ENCODE measurements at places on chromosomes 5 and 9. TPM values are rescaled to one million over a fixed set of nuclear protein-coding genes. Genes with fewer than 3 reads are reported as not detected.

DNA sequence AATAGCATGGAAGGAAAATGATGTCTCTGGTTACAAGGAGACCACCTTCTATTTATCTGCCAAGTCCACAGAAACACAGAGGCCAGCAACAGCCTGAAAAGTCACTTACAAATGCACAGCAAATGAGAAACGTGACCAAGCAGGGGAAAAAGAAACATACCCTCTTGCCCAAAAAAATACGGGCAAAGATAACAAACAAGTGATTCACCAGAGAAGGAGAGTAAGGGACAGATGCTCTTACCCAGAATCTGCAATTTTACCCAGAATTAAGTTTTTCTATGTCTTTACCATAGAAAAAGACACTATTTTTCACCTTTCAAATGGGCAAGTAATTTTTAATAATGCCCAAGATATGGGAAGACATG lies 28.1 kb downstream of the CAMSAP1 start:
- no peak for DNase-seq

DNA sequence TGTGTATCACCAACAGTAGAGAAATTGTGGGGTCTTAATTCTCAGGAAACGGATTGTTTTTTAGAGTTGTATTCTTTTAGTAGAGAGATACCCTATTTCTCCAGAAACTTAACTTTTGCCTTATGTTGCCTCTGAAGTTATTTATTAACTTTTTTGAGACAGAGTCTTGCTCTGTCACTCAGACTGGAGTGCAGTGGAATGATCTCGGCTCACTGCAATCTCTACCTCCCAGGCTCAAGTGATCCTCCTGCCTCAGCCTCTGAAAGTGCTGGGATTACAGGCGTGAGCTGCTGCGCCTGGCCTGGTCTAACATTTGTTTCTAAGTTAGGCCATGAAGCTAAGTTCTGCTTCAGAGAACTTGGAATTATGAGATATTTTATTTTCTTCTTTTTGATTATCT lies 75.0 kb downstream of the CFAP95 start:
- DNase-seq = no peak

DNA sequence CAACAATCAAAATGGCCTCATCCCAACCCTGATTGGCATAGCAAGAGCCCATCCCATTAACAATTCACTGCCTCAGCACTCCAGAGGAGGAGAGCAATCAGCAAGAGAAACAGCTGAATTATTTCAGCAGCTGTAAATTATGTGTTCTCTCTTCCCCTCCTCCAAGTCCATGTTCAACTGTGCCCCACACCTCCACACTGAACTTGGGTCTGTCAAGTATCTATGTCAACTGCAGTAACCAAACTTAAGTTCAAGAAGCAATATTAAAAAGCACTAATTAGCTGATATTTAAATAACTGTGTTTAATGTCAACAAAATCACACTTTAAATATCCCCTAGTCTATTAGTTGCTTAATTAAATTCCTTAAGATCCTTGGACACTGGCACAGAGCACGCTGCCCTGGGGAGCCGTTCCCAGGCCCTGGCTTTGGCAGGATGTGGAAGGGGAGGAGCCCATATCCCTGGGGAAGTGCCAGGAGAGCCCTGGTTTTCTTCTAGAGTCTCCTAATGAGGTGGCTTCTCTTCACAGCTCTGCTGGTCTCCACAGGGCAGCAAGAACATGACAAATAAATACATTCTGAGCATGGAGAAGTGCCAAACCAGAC lies 50.6 kb downstream of the SIL1 start:
- peak; percentile 54 for DNase-seq

DNA sequence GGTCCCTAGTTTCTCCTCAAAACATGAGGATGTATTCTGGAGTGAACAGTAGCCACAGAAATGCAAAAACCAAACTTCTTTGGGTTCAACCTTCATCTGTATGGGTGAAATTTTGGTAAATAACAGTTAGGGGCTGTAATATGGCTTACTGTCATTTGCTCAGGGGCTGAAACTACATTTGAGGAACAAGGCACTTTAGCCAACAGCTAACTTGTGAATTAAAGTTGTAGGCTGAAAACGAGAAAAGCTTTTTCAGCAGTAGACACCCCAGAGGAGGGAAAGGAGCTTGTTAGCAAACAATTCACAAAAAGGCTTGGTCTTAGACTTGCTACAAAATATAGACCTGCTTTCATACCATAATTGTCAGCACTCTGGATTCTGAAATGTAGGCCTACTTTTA lies 6.6 kb downstream of the TMEM171 start:
- DNase-seq = no peak

DNA sequence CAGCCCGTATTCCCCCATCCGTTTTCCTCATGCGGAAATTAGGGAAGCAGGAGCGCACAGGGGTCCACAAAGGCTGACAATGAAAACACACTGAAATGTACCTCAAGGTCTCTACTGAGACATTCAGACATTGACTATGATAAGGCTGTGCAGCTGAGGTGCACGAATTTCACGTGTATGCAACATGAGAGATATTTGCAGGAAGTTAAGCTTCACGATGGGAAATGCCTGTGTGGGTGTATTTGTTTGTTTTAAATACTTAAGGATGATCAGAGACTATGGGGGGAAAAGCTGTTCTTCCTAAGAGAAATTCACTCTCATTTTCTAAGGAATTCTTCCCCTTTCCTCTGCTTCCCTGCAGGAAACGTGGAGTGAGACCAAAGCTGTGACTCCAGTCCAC lies 2.6 kb upstream of the SPATA31E1 start:
- no peak for DNase-seq

- DNase-seq = no peak
These were observed 315.5 kb upstream of the C9orf72 start for GRCh38 chr9:27888661-27889295.

- no peak for DNase-seq
These were observed 114.3 kb upstream of the IL12B start for GRCh38 chr5:159444441-159445082.

DNA sequence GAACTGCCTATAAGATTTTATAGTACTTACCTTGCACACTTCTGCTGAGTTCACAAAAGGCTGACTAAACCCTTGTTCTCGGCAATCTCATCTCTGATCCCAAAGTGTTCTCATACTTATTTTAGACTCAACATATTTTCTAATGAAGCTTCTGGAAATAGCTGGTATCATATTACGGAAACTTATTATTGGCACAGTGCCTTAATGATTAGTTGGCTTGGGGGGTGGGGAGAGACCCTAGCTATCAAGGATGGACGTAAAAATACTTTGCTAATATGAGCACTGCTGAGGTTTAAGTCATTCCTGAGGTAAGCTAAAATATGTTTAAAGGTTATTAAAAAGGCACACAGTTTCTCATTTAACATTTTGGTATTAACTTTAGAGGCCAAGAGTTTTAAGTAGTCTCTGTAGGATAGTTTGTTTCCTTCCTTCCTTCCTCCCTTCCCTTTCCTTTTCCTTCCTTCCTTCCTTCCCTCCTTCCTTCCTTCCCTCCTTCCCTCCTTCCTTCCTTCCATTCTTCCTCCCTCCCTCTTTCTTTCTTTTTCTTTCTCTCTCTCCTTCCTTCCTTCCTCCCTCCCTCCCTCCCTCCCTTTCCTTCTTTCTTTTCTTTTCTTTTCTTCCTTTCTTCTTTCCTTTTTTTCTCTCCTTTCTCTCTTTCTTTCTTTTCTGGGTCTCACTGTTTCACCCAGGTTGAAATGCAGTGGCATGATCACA lies 31.5 kb downstream of the ZSWIM6 start:
- DNase-seq = no peak

DNA sequence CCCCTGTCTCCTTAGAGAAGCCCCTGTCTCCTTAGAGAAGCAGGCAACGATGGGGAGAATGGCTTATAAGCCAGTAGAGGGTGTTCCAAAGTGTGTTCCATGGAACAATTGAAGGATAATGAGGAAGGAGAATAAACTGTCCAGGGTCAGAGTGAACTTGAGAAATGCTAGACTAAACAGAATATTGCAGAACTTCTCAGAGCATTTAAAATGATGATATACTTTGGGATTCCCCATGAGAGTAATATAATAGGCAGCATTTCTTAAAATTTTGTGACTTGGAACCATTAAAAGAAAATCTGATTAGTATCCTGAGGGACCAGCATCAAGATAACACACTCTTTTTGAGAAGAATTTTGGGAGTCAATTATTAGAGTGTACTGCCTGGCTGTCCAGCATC lies 116.8 kb downstream of the PBX3 start:
- no peak for DNase-seq

DNA sequence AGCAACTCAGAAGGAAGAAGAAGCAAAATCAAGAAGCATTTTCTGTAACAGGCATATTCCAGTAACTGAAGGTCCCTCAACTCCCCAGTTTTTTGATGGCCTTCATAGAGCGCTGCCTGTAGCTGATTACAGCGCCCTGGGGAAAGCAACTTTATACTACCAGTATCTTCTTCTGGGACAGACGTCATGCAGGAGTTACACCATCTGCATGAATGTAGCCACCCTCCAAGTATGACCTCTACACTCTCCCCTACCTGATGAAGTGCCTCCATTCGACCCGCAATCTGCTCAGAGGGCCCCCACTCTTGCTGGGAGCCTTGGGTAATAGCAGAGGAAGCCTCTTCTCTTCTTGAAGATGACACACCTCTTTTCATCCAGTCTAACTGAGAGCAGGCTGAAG lies 21.0 kb upstream of the SH3TC2 start:
- DNase-seq = no peak

DNA sequence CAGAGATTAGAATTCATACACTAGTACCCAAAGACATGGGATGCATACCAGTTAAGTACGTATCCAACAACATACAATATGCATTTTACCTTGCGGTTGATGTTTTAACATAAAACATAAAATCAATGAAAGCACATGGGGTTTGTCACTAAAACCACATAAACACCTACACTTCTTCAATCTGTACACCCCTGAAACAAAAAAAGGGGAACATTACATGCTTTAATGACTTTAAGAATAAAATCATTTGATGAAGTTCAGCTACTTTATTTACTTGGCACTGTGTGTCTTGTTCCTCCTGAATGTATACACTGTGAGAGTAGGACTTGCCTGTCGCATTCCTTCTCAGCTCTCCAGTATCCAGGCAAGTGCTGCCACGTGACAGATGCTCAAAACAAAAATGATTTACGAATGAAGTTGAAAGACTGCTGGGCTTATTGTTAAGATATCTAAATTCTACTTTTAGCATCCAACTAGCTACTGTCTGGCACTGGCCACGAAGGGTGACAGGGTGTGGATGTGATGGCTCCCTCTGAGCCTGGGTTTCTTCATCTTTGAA lies 21.0 kb downstream of the TNFSF15 start:
- DNase-seq = no peak

- DNase-seq = no peak
These were observed 70.4 kb downstream of the MVB12B start for GRCh38 chr9:126397056-126397455.

- DNase-seq = no peak
These were observed 80.8 kb downstream of the NTRK2 start for GRCh38 chr9:84750152-84750865.

- DNase-seq = no peak
These were observed 282.6 kb downstream of the ZNF608 start for GRCh38 chr5:124463851-124464250.

GRCh38 chr9:27377811-27378456 lies 81.0 kb upstream of the EQTN start:
- no peak for DNase-seq

- DNase-seq = no peak
These were observed 96.1 kb downstream of the CYFIP2 start for GRCh38 chr5:157362012-157362411.

DNA sequence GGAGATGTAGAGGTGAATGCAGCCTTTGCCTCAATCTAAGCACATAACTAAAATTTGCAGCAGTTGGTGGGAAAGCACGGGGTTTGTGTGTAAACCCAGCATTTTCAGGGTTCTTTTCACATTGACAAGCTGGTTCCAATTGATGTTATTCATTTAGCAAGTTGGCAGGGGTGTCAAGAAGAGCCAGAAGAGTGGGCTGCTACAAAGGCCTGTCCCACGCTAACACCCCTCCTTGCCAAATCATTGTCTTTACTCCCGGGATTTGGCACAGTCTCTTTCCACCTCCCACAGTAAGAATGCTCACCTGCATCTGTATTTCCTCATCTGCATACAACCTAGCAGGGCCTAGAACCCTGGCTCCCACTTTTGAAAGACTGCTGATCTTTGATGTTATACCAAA lies 11.8 kb downstream of the RGMB start:
- no peak for DNase-seq

DNA sequence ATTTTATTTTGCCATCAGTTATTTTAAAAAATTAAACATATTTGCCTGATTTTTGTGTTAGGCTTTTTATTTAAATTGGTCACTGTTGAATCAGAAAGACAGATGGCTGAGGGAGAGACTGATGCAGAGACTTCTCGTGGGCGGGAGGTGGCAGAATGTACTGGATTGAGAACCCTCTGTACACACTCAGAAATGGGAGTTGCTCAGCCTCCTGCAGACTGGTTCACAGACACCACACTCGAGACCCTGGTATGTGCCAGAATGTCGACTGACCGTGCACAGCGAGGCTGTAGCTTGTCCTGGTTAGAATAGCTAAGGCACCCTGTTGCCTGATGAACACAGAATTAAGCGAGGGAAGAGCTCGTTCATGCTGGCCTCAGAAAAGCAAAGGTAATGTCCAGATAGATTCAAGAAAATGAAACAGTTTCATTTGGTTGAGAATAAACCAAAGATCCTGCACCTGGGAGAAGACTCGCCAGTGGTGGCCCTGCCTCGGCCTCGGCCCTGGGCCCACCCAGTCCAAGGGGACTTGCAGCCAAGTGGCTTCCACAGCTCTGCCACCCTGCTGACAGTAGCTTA lies 71.3 kb upstream of the OTULINL start:
- DNase-seq = no peak

DNA sequence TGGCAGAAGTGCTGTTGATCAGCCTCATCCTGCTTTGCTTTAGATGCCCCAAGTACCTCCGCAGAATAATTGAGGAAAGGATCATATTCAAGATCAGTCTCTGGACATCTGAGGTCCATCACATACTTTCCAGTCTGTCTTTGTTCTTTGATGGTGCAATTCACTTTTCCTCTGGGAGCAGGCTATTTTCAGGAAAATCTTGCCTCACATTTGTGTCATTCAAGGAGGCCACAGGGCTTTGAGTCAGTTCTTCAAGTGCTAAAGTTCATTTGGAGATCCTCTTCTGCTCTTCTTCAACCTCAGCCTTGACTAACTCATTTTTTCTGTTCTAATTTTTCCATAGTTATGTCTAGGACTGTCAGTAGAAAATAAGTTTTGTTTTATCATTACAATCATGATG lies 18.6 kb downstream of the EQTN start:
- no peak for DNase-seq

GRCh38 chr5:133227897-133228296 lies 176.1 kb downstream of the HSPA4 start:
- DNase-seq = no peak

GRCh38 chr5:132069561-132069960 lies 4.0 kb upstream of the CSF2 start:
- no peak for DNase-seq

PLPP1 gene
- 88.3 TPM for total RNA-seq

CYSTM1 gene
- 68.2 TPM for total RNA-seq

DOK3 gene
- total RNA-seq = 4.7 TPM

MZB1 gene
- total RNA-seq = 0.28 TPM

GPR21 gene
- not detected for total RNA-seq

TSLP gene
- total RNA-seq = 6.7 TPM

DBN1 gene
- total RNA-seq = 16.6 TPM

UBQLN1 gene
- 123 TPM for total RNA-seq

MOB3B gene
- 1.8 TPM for total RNA-seq
